ENCODE measurements at places on chromosomes 5 and 9.
A peak's percentile ranks its signal among the peaks of the same experiment; 100 is the strongest.

- no peak for DNase-seq
Observed at GRCh38 chr9:110125207-110125751, 82.7 kb downstream of the C9orf152 start.

DNA sequence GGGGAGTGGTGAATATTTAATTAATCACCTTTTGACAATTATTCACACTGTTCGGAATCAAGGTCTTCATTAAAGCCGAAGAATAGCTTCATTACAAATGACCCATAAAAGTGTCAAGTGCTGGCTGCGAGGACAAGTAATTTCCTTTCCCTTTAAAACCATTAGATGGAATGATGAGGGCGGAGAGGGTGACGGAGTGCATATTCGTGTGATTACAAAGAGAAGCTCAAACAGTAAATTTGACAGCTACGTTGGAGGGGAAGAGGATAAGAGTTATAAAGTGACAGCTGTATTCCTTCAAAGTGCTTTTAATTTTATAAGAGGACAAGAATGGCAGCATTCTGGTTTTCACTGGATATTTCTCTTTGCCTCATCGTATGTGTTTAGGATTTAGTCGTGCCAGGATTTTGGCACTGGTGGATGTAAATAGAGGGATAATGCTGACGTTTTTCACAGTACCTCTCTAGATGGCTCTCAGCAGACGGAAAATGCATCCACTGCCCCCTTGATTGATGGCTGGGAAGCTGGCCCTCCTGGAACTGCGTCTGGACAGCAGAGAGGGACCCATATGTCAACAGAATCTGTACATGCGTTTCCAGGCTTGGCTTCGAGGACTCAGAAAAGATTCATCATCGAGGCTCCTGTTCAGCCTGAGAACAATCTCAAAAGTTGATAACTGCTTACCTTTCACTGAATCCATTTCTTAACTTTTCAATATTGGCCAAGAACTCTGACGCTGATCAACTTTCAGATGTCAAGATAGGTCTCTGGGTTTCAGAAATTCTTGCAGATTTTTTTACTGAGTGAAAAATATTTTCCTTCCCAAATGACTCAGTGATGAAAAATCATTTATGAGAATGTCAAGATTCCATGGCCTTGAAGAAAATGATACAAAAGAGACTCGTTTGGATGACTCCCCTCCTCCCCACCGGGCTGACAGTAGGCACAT lies 50.4 kb upstream of the IRX2 start:
- DNase-seq, result no peak

DNA sequence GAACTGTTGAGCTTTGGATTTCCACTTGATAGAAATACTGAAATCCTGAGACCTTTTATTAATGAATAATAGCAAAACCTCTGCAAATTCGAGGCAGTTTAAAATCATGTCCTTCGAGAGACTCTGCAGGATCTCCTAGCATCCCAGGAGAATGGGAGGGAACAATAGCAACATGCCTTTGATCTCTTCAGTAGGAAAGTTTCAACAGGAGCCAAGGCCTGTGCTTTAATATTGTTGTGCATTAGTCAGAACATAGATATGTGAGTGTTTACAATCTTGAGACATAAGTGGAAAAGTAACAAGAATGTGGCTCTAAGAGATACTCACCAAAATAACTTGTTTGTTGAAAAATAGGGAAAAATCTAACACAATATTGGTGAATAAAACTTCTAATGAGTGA lies 83.3 kb upstream of the LHFPL2 start:
- no peak for DNase-seq

DNA sequence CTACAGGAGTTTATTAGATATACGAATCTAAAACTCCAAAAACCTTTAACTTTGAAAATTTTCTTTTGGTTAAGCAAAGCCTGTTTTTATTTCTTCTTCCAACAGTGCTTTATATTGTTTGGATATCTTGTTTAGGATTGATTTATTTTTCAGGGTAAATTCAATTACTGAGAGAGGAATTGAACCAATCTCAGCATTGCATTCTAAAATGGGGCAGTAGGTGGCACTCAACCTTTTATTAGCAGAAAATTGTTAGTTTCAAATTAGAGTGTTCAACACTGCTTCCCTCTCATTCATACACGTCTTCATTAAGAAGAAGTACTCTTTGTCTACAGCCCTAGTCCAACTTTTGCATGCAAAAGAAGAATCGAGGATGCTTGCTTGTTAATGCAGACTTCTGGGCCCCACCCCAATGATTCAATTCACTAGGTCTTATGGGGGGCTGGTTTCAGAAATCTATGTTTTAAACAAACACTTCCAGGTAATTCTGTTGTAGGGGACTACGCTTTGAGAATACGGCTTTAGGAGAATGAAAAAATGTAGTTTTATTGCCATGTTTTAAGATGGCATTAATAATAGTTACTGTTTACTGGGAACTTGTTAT lies 26.6 kb downstream of the MRPL22 start:
- no peak for DNase-seq

- DNase-seq, result no peak
Observed at GRCh38 chr9:91536211-91536691, 112.6 kb upstream of the NFIL3 start.

- DNase-seq, result no peak
Observed at GRCh38 chr9:38071470-38072134, 2.6 kb upstream of the SHB start.

GRCh38 chr9:87696641-87697040 lies 29.3 kb upstream of the CTSL start:
- no peak for DNase-seq

DNA sequence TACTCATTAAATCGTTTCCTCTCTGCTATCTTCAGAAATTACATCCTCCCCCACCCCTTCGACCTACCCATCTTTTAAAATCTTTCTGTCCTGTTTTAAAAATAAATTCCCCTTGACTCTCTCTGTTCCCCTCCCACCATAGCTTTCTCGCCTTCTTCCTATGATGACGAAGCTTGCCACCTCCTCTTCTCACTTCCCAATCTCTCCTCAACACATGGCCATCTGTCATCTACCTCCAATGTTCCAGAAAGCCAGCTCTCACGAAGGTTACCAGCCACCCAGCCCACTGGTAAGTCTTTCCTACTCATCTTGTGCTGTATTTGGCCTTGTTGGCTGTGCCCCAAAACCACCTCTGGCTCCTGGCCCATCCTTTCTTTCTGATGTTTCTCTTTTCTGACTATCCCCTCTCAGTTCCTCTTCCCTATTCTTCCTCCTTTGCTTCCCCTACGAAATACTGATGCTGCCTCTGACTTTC lies 346.3 kb downstream of the ENC1 start:
- no peak for DNase-seq

GRCh38 chr5:73783828-73784227 lies 157.8 kb downstream of the ARHGEF28 start:
- DNase-seq, result no peak

DNA sequence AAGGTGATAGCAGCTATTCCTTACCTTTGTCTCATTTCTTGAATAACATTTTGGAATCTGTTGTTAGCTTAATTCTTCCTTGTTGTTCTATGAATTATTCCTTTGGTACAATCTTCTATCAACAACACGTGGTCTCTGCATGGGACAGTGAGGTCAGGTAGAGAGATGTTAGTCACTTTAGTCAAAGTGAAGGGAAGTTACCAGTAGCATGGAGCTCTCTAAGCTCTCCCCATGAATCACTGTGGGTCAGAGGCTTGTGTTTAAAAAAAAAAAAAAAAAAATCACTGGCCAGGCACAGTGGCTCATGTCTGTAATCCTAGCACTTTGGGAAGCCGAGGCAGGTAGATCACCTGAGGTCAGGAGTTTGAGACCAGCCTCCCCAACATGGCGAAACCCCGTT lies 116.0 kb downstream of the GOLPH3 start:
- no peak for DNase-seq

DNA sequence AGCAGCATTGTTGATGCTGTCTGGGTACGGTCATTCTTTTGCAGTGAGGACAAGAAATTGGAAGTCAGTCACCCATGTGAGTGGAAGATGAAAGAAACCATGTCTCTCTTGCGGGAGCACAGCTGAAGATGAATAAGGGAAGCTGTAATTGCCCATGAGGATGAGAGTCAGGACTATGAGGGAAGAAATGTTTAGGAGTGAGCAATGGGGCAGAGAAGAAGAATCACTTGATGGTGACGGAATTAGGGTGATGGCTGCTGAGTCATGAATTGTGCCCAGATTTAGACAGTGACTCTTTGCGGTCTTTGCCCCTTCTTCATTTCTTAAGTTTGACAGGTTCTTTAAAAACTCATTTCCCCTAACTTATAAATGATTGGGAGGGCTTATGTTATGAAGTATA lies 183.3 kb downstream of the MAST4 start:
- DNase-seq, result no peak

DNA sequence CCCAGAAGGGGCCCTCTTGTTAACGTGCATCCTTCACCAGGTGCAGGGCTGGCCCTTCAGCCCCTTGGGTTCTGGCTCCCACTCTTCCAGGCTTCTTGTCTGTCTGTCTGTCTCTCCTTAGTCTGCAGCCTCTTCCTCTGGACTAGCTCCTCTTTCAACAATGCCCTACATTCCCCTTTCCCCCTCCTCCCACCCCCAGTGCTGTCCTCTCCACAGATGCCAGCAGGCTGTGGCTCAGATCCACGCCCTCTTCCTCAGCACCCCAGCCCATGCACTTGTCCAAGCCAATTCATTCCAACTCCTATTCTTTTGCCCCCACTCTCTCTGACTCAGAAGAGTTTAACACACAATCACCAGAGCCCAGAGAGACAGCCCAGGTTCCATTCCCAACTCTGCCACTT lies 45.2 kb upstream of the ALDH1B1 start:
- no peak for DNase-seq

GRCh38 chr5:15487228-15487627 lies 12.8 kb upstream of the FBXL7 start:
- DNase-seq, result no peak

GRCh38 chr9:127698985-127699670 lies 7.7 kb upstream of the CFAP157 start:
- peak; percentile 58 for DNase-seq

DNA sequence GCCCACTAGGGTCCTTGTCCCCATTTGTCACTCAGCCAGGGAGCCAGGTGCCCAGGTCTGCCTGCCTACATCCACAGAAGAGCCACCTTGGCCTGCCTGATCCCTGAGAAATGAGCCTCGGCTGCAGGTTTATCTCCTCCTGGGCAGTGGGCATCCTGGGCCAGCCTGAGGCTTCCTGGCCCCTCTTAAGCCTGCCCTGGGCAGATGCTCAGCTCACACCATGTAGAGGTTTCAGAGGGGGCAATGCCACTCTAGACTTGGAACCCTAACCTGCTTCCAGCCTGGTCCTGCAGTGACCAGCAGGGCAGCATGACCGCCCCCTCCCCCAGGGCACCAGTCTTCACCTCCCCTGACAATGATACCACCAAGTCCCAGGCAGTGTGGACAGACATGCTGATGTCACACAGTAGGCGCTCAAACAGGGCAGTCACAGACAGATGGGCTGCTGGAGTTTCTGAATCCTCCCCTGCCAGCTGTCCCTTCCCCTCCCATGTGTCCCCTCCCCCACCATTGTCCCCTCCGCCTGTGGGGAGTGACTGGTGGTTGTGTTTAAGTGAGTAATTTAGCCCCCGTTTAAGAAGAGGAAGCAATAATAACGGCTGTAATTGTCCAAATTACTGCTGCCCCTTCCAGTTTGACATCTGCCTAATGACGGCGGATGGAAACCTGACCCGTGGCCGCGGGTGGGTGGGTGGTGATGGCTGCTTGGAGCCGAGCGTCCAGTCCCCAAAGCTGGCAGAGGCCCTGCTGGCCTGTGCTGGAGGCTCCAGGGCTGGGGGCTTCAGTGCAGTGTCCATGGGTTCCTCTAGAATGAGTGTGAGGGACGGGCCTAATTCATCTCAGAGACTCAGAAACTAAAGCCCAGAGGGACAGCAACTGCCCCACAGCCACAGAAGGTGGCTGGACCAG lies 147.7 kb downstream of the BARX1 start:
- DNase-seq, result no peak

- no peak for DNase-seq
Observed at GRCh38 chr5:172887692-172888091, 53.6 kb downstream of the ERGIC1 start.

GRCh38 chr9:76018761-76019160 lies 128.3 kb downstream of the PCSK5 start:
- no peak for DNase-seq

GRCh38 chr5:124980163-124980941 lies 233.9 kb upstream of the ZNF608 start:
- no peak for DNase-seq

- no peak for DNase-seq
Observed at GRCh38 chr9:114026335-114026734, 51.8 kb downstream of the AMBP start.

DNA sequence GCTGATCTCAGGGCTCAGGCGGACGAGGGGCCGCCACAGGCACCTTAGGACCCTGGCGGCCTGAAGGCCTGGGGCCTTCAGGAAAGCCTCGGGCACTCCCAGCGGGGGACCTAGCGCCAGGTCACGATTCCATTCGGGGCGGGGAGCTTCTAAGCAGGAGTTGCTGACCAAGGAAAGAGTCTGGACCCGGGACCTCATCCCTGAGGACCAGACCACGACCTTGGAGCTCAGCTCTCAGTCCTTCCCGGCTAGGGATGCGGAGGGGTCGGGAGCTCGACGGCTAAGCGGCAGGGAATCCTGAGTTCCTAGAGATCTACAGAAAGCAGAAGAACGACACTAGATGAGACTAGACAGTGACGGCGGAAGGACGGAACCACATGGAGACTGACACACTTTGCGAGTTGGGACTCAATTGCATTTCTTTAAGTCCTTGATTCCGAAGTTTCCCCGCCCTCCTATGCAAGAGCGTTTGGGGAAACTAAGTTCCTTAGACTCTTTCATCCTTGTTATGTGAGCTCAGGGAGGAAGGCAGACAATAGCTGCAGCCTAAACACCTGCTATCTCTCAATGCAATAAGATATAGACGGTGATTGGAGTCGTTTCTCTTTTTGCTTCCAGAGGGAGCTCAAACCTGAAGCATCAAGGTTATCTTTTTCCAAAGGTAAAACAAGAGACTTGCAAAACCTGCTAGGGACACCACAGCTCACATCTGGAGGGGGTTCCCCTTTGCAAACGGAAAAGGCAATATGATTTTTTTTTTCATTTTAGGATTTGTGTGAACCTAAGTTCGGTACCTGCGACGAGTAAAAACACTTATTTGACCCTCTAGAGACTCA lies 9.7 kb downstream of the NR2F1-AS1 start:
- no peak for DNase-seq

DNA sequence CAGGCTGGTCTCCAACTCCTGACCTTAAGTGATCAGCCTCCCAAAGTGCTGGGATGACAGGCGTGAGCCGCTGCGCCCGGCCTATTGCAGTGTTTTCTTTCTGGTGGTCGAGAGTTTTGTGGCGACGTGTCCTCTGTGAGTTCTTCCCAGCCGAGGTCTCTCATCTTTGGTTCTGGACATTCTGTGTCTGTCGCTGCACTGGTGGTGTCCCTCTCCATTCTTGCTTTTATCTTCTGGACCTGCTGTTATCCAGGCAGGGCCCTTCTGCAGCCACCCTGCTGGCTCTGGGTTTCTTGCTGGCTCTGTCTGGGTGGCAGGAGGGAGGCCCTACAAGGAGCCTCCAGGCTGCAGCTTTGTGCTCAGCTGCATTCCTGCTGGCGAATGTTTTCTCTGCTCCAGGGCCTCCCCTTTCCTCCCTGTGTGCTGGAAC lies 49.1 kb upstream of the EXOC3 start:
- no peak for DNase-seq

All from stimulated activated CD8-positive, alpha-beta memory T cell treated with anti-CD3 and anti-CD28 coated beads, Interleukin-4, amount 100 ng/mL, for 1 hour (primary cell).